ENCODE measurements at places on chromosomes 16 and 17.

- no peak for DNase-seq
These were observed 38.6 kb downstream of the CPNE2 start for GRCh38 chr16:57130950-57131321.

GRCh38 chr16:22861580-22861979 is 47.6 kb downstream of the HS3ST2 start:
- no peak for DNase-seq

- no peak for DNase-seq
These were observed 65.5 kb downstream of the IQCK start for GRCh38 chr16:19783363-19784182.

DNA sequence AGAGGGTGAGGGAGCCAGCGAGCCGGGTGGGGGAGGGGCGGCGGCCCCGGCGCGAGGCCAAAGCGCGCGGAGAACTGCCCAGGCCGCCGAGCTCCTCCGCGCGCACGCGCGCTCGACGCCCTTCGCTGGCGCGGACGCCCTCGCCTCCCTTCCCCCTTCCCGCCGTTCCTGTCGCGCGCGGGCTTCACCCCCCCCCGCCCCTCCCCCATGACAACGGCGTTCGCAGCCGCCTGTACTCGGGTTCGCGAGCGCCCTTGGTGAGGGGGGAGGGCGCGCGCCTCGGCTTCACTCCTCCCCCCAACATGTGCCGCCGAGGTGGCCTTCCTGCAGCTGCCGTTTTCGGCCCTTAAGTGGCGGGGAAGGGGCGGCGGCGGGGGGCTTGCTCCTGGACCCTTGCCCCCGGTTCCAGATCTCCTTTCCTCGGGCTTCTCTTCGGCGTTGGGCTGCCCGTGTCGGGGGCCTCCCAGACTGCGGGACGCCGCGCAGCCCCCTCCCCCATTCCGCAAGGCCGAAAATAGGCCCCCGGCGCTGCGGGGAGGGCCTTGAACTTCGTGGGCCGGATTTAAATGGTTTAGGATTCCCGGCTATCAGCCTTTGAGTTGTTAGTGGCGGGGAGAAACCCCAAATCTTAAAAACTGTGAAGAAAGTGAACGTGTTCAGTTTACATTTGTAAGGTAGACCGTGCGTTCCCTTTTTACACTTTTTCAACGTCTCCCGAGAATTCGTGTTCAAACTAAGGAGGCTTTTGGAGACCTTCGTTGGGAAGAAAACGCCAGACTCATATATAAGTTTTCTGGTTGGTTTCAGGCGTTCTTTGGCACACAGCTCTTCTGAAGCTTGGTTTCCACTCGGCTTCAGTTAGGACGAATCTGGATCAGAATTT is 653 bp downstream of the SRRM2 start:
- DNase-seq = peak; percentile 88

DNA sequence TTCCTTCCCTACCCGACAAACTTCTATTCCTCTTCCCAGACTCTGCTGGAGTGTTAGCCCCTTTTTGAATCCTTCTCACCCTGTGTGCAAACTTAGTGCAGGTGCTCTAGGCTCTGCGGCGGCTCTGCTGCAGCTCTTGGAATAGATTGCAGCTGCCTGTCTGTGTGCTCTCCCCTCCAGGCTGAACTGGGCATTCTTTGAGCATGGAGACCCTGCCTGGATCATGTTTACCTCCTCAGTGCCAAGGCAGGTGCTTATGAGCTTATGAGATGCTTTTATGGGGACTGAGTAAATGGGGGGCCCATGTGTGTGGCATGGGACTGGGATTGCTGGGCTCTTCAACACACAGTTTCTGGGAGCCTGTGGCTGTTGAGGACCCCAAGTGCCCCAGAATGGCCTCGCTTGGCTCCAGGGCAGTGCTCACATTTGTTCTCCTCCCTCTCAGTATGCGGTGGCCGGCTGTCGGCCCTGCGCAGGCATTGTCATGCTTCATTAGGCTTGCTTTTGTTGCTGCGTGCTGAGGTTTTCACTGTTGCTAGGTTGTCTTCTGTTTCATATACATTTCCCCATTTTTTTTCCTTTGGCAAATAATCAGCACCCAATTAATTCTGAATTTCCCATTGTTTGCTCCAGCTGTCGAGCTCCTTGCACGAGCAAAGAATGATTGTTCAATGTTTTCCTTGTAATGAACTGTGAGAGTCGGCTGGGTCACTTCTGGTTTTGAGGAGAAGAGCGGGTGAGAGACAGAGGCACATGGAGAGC is 185.5 kb upstream of the NLRP1 start:
- peak; percentile 47 for DNase-seq

GRCh38 chr16:74447578-74447977 is 26.3 kb upstream of the CLEC18B start:
- no peak for DNase-seq

DNA sequence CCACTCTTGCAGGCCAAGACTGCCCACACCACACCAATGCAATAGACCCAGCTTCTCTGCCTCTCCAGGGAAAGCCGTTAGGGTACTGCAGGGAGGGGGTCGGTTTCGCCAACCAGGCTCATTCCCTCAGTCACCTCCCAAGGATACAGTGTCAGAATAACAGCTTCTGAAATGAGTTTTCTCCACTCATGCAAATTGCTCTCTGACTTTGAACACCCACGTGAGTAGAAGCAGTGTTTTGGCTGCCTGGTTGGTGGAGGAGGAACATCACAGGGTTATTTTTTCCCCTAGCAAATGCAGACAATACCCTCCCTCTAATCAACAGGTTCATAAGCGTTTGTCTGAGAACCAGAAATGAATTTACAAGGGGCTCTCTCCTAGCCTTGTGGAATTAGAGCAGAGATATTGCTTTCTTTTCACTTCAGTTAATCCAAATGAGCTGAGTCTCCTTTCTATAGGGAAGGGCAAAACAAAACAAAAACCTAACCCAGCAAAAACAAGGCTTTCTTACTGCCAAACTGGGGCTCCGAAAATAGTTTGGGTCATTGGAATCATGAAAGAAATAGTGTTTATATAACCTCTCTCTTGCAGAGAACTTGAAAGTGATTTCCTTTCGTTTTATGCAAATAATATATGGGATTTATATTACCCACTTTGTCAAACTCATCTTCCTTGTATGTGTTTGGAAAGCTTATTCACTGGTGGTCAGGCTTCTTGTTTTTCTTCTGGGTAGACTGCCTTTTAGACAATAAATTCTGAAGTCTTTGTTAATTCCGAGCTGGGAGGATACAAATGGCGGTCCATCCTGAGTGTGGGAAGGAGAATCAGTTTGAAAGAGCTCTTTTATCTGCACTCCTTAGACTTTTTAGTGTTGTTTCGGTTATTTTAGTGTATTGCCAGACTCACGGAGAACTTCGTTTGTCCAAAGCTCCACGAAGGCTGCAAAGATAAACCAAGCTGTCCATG is 229.9 kb downstream of the MSI2 start:
- DNase-seq = no peak

DNA sequence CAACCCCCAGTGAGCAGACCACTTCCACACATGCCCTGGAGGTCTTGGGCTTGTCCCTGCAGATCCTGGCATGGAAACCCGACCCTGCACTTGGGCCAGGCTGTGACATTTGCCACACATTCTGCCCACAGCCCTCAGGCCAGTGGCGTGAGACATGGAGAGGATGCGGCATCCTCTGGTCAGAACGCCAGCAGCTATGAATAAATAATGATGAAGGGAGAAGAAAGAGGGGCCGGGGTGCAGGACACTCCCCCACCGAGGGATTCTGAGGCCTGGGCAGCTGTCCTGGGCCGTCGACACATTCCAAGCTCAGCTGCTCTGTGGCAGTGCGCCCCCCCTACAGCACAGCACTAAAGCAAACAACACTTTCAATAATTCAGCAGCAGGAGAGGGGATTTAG is 148.8 kb downstream of the ENGASE start:
- DNase-seq = no peak

GRCh38 chr16:2822158-2822495 is 5.1 kb downstream of the PRSS21 start:
- DNase-seq = no peak

GRCh38 chr17:19379361-19380065 is 1.2 kb downstream of the MAPK7 start:
- DNase-seq = no peak

DNA sequence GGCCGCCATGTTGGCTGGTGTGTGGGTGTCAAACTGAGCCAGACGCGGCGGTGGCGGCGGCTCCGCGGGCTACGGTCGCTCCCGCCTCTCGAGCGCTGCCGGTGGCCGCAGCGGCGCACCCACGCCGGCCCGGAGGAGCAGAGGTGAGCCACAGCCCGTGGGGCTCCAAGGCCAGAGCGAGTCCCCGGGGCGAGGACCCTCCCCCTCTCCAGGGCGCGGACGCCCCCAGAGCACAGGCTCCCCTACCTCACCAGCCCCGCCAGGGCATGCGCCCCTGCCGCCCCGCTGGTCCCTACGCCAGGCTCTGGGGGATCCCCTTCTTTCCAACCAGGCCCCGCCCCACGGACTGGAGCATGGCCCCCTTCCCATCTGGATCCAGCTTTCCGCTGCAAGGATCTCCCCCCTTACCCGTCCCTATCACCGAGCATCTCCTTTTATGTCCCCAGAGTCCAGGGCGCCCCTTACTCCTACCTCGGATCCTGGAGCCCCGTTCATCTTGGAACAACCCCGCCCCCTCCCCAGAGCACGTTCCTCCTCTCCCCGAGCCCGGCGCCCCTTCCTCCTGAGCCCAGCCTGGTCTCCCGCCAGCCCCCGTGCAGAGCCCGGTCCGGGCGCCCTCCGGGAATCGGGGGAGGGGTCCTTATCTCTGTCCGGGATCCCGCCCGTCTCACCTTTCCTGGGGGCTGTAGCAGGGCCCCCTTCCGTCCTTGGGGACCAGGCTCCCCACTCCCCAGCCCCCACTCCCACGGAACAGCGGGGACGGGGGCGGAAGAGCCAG is 412 bp downstream of the EPN2 start:
- peak; percentile 64 for DNase-seq

DNA sequence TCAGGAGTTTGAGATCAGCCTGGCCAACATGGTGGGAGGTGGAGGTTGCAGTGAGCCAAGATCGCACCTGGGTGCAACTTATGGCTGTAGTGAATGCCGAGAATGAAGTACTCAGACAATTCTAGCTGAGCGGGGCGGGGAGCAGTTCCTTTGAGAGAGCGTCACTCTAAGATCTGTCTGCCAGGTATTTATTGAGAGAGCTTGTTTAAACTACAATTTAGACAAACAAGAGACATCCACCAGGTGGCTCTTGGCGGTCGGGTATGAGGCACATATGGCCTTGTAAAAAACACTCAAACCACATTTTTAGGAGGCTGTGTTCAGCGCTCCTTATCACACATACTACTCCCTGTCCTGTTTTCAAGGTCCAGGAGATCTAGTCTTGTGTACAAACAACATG is 40.6 kb upstream of the CDH1 start:
- no peak for DNase-seq

GRCh38 chr17:55567240-55568214 is 56.3 kb upstream of the SMIM36 start:
- no peak for DNase-seq

DNA sequence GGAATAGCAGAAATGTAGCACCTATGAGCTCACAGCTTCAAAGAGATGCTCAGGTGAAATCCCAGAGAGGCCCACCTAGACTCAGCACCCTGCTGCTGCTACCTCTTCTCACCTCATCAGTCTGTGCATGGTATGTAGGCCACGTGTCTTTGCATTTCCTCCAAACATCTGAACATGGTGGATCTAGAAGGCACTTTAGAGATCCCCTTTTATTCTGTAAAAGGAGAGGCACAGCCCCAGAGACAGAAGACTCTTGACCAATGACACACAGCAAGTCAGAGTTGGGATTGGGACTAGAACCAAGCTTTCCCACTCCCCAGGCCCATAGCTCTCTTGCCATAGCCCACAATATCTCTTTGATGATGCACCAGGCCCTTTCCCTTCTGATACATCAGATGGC is 19.4 kb upstream of the NKD1 start:
- no peak for DNase-seq

DNA sequence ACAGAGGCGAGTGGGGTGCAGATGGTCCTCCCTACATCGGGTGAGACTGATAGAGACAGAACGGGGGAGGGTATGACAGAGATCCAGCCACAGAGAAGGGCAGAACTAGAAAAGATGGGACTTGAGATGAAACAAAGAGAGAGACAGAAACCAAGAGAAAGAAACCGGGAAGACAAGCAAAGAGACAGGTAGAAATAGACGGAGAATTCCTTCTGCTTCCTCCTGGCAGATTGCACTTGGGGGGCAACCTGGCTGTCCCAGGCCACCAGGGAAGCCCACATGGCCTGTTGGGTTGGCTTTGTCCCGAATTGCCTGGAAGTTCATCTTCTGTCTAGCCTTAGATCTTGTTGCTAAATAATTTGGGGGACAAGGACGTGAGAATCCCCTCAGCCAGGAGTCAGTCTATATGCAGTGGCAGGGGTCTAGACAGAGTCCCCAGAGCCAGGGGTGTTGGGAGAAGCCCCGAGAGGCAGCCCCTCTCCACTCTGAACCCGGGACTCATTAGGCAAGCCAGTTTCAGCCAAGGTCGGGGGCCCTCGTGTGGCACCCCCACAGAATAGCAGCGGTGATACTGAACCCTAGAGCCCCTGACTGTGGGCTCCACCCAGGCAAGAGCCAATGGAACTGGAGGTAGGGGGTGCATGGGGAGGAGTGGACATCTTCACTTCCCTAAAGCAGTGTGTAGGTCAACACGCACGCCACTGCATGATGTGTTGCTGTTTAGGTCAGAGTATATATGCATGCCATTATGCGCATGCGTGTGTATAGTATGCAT is 627 bp upstream of the TSPOAP1 start:
- DNase-seq = no peak

DNA sequence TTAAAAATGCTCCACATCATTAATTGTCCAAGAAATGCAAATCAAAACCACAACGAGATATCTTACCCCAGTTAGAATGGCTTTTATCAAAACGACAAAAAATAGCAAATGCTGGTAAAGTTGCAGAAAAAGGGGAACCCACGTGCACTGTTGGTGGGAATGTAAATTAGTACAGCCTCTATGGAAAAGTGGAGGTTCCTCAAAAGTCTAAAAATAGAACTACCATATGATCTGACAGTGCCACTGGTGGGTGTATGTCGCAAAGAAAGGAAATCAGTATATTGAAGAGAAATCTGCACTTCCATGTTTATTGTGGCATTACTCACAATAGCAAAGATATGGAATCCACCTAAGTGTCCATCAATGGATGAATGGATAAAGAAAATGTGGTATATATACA is 38.2 kb upstream of the ZFHX3 start:
- no peak for DNase-seq

GRCh38 chr17:44362949-44363612 is 572 bp downstream of the FAM171A2 start:
- peak; percentile 50 for DNase-seq

DNA sequence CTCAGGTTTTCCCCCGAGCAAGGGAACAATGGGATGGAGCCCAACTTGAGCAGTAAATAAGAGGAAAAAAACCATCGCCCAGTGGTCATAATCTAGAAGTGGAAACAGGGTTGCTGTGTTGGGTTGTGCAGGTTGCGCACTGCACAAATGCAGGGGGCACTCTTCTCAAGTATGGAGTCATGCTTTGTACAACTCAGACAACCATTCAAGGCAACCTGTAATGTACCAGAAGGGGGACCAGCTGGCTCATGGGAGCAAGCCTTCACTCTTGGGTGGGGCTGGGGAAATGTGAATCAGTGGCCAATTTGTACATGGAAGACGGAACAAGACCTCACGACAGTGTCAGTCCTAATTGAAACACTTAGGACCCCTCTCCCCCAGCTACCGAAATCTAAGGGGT is 23.9 kb upstream of the LITAF start:
- DNase-seq = no peak

GRCh38 chr17:72222661-72223380 is 102.0 kb downstream of the SOX9 start:
- no peak for DNase-seq
